ENCODE measurements at places on chromosomes 7 and 10.

- DNase-seq = no peak
These were observed 89.5 kb upstream of the FAM3C start for GRCh38 chr7:121485467-121486243.

DNA sequence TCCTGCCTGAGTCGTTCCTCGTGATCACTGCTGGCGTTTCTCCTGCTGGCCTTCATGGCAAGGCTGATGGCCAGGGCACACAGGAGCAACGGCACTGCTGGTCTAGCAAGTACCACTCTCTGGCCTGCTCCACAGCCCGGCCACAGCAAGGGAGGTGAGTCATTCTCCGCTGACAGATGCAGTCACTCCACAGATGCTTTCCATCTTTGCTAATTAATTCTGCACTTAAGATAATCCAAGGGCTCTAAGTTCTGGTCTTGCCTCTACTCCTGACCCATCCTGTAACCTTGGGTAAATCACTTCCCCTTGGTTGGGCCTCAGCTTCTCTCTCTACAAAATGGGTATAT, 244.4 kb downstream of the RPS24 start:
- DNase-seq = no peak

DNA sequence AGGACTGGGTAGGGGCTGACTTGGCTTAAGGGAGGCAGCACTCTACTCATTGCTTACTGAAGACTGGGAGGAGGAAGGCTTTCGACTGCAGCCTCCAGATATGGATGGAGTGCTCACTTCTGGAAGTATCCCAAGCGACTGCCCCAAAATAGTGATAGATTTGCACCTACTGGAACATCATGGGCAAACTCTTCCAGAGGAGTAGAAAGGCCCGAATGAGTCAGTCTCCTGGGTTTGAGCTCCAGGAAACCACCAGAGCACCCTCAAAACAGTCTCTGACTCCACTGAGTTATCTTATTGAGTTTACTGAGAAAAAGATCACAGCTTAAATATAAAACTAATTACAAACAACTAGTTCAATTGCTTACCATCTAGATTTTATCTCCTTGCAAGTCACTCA, 37.2 kb upstream of the PDLIM1 start:
- no peak for DNase-seq

DNA sequence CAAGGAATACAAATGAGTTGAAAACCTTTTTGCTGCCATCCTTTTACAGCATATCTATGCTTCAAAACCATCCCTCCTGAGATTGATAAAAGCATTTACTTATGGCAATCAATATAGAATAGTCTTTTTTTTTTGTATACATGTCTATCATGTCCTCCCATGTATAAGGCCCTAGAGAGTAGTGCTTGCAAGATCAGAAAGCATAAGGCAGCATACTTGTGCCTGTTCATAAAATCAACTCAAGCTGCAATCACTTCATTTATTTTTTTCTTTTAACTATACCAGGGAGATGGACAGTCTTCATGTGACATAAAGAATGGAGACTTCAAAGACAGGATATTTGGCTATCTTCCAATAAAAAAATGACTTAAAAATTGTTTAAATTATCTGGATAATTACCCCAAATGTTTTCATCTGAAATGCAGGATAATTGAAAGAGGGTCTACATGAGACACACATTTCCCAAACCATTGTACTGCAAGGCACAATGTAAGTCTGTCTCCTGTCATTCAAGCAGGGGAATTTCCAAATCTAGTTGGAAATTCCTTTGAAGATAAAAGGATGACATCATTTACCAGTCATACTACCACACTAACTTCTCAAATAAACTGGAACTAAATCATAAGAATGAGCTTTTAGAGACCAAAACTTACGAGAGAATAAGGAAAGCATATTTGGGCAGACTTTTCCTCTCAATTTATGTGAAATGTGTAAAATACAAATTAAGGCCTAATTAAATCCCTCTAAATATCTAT, 22.5 kb downstream of the LRRN3 start:
- no peak for DNase-seq

DNA sequence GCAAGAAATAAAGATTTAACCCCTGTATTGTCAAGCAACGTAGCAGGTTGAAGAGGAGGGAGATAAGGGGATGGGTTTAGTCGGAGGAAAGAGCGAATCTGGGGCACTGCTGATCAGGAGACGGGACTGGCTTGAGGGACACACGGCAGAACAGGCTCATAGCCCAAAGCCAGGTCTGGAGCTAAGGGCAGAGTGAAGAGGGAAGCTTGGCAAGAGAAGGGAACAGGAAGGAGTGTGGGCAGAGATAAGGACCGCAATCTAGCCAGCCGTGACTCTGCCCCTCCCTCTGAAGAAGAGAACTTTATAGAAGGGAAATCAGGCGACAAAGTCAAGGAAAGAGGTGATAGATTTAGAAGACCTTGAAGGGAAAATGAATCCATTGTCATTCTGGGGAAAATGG, 67.6 kb downstream of the CAV1 start:
- no peak for DNase-seq

DNA sequence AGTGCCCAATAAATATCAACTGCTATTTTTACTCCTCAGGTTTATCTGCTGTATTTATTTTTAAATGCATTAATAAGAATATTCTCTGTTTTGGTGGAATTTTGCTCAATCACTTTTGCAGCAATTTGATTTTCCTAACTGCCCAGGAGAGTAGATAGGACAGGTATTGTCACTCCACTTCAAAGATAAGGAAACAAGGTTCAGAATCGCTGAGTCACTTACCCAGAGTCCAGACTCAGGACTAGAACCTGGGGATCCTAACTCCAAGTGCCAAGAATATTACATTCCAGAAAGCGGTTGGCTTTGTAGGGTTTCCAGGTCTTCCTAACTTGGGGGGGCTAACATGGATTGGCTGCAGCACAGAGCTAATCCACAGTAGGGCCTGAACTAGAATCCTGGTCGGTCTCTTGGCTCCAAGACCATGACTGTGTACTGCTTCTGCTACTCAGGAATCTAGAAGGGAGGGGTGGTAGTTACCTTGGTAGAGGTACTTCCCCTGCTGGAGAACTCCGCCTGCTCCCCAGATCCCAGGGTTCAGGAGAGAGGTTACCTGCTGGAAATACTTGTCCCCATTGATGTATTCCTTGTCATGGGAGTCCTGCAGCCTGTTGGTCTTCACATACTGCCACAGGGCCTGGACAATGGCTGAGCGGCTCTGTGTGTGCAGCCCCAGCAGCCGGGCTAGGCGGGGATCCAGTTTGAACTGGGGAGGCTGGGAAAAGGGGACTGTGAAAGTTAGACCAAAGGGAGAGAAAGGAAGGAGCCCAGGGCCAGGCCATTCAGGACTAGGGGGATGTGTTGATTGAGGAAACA, 7.3 kb downstream of the SMARCD3 start:
- no peak for DNase-seq

- DNase-seq = no peak
These were observed 81.7 kb downstream of the DLG5 start for GRCh38 chr10:77844713-77845445.

GRCh38 chr7:129644634-129645230, 33.2 kb downstream of the NRF1 start:
- peak; percentile 30 for DNase-seq

DNA sequence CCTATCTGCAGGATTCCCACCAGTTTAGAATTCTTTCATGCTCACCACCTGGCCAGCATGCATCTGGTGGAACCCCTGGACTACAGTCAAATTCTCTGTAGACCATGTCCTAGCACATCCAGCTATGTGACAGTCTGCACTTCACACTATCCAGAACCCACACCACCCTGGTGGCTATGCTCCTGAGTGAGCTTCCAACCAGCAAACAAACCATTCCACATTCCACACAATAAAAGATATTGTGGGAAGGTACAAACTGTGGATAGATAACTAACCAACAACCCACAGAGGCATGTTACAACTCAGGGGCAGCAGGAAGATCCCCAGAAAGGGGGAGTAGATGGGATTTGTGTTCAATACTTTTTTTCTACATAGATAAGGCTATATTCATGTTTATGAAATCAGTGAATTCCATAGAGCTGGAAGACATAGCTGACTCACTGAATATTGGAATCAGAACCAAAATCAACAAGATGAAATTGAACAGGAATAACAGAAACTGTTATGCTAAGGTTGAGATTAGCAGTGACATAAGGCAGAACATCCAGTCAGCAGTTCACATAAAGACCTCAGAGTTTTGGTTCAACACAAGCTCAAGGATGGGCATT, 72.5 kb downstream of the LRRC17 start:
- no peak for DNase-seq

DNA sequence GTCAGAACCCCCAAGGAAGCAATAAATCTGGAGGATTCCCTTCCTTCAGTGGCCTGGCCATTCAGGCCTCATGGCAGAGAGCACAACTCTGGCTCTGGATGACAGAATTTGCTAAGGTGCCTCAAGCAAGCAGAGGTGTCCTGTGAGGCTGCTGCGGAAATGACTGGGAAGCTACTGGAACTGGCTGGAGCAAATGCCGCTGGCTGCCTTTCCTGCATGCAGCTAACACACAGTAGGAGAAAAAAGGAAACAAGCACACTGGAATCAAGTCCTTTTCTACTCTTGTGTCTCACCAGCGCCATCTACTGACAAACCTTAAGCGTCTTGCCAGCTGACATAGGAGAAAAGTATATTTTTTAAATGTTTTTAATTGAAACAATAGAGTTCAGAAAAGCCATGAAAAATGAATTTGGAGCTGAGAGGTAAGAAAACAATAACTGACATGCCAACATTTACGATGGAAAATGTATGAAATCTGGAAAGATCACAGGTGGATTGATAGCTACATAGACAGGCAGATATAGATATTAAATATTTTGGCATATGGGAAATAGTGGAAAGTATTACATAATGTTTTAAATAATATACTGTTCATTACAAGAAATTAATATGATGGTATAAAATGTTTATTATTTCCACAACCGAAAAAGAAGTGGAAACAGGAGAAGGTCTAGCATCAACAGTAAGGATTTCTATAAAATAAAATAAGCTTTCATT, 951.6 kb downstream of the ANKRD7 start:
- DNase-seq = peak; percentile 85

DNA sequence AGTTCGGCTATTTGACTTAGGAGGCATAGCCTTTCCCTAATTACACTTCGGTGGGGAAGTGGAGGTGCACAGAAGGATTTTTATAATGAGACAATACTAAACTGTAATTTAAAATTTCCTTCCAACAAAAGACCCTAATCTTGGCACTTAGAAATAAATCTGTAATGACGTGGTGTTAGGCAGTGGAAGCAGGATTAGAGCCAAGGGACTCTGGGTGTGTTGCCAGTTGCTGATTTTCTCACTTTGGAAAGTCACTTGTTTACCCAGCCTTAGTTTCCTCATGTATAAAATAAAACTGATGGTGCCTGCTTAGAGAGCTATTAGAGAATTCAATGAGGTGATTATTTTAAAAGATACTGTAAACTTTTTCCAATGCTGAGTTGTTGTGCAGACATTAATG, 287.2 kb downstream of the AUTS2 start:
- DNase-seq = no peak

GRCh38 chr10:80924063-80924952, 386.6 kb downstream of the SH2D4B start:
- no peak for DNase-seq

- no peak for DNase-seq
These were observed 44.8 kb downstream of the HDAC9 start for GRCh38 chr7:18540396-18540795.

GRCh38 chr7:136890399-136890798, 21.9 kb downstream of the CHRM2 start:
- DNase-seq = no peak

DNA sequence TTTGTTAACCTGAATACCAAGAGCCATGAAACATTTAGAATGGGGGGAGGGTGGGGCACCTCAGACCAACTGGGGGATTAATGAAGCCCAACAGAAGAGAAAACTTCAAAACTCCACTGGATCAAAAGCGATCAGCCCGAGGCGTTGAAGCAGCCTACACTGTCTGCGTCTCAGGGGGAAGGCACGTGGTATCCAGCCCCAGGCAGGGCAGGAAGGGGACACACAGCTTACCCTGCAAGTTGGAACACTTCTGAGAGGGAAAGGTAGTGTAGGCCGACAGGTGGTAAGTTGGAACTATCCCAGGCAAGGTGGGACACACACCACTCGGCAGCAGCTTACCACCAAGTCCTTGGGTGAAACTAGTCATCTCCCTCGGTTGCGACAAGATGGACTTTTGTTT, 102.9 kb downstream of the TAX1BP1 start:
- no peak for DNase-seq

DNA sequence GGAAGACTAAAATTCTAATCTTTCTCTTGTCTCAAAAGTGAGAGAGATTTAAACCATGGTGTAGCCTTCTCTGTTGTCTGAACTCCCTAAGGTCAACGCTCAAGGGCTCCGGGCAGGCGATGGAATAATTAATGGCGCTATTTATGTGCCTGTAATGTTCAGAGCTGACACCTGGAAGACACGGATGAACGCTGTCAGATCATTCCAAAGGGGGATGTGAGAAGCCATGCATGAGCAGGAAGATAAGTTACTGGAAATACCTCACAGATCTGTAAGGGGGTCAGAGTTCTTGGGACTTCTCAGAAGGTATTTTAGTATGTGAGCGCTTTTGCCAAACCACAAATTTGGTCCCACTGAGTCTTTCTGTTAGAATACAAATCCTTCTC, 73.3 kb upstream of the MTPN start:
- no peak for DNase-seq

DNA sequence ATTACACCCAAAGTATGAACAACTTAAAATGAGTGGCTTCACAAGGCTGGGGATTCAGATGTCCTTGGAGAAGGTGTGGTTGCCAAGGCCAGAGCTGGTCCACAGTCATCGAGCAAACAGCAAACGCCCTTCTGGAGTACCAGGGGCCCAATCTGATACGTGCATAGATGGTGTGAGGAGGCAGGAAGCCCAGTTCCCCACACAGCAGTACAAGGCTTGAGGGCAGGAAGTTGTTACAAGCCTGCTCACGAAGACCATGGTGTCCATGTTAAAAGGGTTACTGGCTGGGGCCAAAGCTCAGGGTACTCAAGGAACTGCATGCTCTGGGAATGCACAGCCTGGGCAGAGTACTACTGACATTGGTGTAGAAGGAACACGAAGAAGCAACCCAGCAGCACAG, 4.6 kb upstream of the ANKRD26 start:
- DNase-seq = no peak

DNA sequence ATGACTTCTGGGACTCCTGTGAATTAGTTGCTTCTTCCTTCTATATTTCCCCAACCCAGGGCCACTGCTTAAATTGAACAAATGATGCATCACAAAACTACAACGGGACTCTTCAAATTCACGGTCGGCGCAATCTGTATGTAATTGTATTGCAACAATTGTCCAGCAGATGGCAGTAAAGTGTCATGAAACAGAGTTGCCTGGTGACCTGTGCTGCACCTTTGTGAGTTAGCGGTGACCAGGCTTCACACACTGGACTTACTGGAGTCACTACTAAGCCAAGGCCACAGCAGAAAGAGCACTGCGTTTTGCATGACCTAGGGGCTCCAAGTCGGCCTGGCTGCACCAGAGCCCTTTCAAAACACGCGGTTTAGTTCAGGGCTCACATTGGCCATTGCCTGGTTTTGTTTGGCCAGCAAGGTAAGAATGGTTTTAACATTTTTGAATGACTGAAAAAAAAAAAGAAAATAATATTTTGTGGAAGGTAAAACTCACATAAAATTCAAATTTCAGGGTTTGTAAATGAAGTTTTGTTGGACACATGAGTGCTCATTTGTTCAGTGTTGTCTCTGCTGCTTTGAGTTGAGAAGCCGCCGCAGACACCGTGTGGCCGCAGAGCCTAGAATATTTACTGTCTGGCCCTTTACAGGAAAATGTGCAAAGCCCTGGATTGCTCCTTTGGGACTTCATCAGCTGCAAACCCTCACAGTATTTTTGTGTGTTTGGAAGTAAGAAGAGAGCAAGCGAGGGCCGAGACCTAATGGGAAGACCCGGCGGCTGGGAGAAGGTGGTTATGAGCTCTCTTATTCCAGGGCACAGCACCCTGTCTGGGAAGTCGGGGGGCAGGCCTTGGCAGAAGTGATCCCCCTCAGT, 23.2 kb upstream of the ZNF32 start:
- peak; percentile 30 for DNase-seq

Data from SHP77 (cell line).